ENCODE measurements at places on chromosomes 11 and 22.

DNA sequence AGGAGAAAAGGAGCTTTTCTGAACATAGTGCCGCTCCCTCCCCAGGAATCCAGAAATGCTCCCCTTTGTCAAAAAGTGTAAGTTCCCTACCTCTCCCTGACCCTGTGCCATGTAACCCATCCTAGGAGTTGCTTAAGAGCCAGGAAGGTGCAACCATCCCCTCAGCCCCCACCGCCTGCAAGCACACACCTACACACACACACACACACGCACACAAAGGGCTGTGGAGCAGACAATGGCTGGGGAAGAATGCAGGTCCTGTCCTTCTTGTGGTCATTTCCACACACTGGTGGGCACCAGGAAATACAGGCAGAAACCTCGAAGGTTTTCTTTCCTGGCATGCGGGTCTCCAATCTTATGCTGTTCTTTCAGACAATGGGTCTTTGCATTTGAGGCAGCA lies 1.2 kb downstream of the P2RX3 start:
- DNase-seq = no peak

DNA sequence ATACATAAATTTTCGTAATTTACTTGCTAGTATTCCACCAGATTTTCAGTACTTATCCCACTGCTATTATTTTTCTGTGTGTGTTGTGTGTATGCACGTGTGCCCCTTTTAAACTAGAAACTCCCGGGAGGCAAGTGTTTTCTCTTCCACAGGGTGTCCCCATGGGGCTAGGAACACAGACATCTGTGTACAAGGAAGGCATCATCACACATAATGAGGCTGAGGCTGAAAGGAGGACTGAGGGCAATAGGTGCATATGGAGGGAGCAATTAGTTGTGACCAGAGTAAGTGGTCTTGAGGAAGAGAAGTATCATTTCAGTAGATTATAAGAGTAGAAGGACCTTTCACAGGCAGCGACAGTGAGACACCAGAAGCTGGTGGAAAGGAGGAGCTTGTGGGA lies 2.1 kb upstream of the DPAGT1 start:
- no peak for DNase-seq

GRCh38 chr11:67507242-67507863 lies 609 bp downstream of the CDK2AP2 start:
- no peak for DNase-seq

- DNase-seq = no peak
Observed at GRCh38 chr11:110903378-110903777, 191.1 kb upstream of the ARHGAP20 start.

- no peak for DNase-seq
Observed at GRCh38 chr22:48761546-48761945, 1066.1 kb downstream of the BRD1 start.

- no peak for DNase-seq
Observed at GRCh38 chr11:88015170-88015569, 160.1 kb downstream of the RAB38 start.

DNA sequence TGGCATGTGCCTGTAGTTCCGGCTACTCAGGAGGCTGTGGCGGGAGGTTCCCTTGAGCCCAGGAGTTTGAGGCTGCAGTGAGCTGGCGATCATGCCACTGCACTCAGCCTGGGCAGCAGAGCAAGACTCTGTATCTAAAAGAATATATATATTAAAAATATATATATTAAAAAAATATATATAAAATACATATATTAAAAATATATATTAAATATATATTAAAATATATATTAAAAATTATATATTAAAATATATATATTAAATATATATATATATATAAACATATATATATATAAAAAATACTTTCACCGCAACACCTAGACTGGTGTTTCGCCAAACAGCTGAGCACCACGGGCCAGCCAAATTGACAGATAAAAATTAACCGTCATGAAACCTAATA lies 8.8 kb downstream of the TTC38 start:
- no peak for DNase-seq

GRCh38 chr22:19880786-19881569 lies 26.3 kb upstream of the GNB1L start:
- no peak for DNase-seq

DNA sequence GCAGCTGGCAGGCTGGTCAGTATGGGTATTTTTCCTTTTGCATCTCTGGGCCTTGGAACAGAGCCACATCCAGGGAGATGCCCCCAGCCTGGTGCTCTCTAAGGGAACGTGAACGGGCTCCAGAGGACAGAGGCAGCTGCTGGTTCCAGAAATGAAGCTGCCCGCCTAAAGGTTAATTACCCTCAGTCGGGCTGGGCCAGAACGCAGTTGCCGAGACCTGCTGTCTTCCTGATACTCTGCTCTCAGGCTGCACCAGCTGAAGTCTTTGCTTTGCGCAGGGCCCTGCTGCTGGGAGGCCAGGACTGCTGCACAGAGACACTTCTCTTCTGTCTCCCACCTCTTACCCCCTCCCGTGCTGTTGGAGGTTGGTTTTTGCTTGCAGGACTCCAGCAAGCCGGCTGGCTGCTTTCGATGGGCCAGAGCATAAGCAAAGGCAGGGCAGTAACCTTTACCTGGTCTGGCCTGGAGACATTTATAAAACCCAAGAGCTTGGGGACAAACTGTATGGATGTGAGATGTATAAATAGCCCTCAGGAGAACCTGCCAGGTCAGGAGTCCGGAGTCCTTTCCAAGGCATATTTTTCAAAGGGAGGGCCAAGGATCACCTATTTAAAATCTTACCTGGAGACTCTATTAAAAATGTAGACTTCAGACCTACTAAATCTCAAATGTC lies 197.1 kb downstream of the GRIK4 start:
- no peak for DNase-seq

GRCh38 chr22:47204002-47204979 lies 441.8 kb downstream of the TBC1D22A start:
- no peak for DNase-seq

DNA sequence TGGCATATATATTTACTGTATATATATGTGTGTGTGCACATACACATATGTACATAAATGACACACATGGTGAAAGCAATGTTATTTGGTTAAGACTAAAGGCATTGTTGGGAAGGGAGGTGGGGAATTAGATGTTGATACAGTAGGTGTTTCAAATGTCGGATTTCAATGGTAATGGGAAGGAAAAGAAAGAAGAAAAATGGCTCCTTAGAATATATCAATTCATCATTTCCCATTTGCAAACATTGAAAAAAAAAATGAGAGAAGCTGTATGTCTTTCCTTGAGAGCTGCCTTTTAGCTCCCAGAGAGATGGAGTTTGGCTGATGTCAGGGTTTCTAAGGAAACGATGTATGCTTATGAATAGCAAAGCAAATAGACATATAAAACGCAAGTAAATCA lies 33.4 kb upstream of the ATXN10 start:
- DNase-seq = no peak

- DNase-seq = no peak
Observed at GRCh38 chr22:22099833-22100812, 117.5 kb upstream of the TOP3B start.

- DNase-seq = no peak
Observed at GRCh38 chr11:134466610-134467567, 54.8 kb upstream of the B3GAT1 start.

- DNase-seq = no peak
Observed at GRCh38 chr11:40281052-40281580, 1178.3 kb downstream of the LRRC4C start.

- peak; percentile 40 for DNase-seq
Observed at GRCh38 chr11:65558002-65558929, at the start of gene LTBP3. TSS of gene LTBP3 (minus strand) at chr11:65558359. CDS start at chr11:65557959, 400 bp downstream.

DNA sequence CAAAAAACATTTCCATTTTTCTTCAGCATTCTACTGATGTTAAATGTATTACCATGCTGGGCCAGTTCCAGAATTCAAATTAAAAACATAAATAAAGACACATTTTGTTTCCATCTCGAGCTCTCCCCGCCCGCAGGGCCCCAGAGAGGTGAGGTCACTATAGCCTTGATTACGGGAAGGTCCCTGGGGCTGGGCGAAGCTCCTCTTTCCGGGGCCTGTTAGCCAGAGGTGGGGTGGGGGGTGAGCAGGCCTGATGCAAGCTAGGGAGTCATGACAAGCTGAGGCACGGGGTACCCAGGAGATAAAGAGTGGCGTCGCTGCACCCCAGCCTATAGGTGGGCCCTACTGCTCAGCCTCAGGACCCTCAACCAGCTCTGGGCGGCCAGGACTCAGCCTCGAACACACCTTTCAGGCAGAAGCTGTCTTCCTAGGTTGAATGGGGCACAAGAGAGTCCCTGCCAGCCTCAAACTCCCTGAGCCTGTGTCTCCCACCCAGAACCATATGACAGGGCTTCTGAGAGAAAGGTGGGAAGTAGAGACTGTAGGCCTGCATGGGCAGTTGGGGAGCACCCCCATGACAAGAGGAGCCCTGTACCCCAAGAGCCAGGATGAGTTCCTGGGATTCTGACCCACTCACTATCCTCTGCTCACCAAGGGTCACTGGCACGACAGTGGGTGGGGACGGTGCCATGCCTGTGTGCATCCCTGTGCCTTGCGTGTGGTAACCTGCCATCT lies 34.8 kb downstream of the KCNQ1OT1 start:
- DNase-seq = no peak

- DNase-seq = no peak
Observed at GRCh38 chr22:45861259-45861658, 115.7 kb downstream of the WNT7B start.

GRCh38 chr11:45806072-45806933 lies 1.4 kb downstream of the SLC35C1 start:
- no peak for DNase-seq

DNA sequence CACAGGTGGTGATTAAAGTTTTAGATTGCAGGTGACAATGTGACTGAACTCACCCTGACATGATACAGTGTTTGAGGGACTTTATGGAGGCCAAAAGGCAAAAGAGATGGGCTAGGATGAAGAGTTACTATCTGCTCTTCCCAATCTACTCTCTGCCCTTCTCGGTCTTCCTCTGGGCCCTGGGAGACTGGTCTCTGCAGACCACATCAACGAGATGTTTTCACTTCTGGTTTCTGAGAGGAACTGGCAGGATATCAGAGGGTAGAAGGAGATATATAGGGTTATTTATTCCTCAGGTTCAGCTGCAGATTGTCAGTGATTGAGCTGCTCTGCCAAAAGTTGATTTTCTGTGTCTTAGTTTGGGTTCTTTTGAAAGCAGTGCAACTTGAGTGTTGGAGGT lies 32.4 kb upstream of the CD44 start:
- DNase-seq = no peak

- DNase-seq = no peak
Observed at GRCh38 chr11:45321031-45321595, 35.0 kb upstream of the SYT13 start.
